ENCODE measurements at places on chromosomes 16 and 17. TPM values are rescaled to one million over a fixed set of nuclear protein-coding genes. Genes with fewer than 3 reads are reported as not detected.

- peaks cover 98% of the 10 kb centered on the region for H3K27me3 ChIP-seq
- H3K27ac ChIP-seq: no peak overlapping the region
- peak overlapping the region; percentile 53 for H3K4me3 ChIP-seq
- H3K4me1 ChIP-seq: peaks cover 34% of the 10 kb centered on the region
Measured at GRCh38 chr17:61402978-61403800, 3.5 kb downstream of the TBX2 start.

DNA sequence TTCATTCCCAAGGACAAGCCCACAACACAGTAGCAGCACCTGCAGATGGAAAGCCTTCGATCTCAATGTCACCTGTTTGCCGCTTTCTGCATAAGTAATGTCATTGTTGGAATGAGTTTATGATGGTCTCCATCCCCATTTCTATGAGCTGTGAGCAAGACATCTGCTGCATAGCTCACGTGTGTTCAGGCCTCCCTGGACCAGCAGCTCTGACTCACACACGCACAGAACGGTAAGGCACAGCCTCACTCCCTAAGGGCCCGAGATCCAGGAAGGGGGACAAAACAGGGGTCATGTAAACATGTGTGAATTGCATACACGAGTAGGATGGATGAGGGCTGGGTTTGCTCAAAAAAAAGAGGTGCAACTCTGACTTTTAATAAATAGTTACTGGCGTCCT is 223.1 kb downstream of the SOX9 start:
- DNase-seq: no peak
- H3K27ac ChIP-seq: no peak overlapping the region
- H3K4me1 ChIP-seq: peaks cover 7% of the 10 kb centered on the region
- no peaks in the 10 kb centered on the region for H3K36me3 ChIP-seq
- no peak overlapping the region for H3K4me3 ChIP-seq
- no peaks in the 10 kb centered on the region for H3K27me3 ChIP-seq

DNA sequence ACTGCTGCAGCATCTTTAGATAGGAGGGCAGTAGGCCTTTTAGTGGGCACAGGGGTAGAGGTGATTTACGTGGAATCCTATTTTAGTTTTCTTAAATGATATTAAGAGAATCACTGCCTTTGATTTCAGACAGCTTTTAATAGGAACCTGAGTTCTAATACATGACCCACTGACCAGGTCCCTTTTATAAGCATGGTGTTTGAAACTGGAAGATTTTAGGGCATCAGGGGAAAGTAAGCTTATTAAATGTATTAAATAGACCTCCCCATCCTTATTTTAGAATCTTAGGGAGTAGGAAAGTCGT is 2.0 kb downstream of the MSL1 start:
- peak overlapping the region; percentile 98 for H3K4me3 ChIP-seq
- H3K4me1 ChIP-seq: peaks cover 20% of the 10 kb centered on the region
- H3K27ac ChIP-seq: peak overlapping the region; percentile 99
- no peaks in the 10 kb centered on the region for H3K27me3 ChIP-seq
- no peak for DNase-seq
- H3K36me3 ChIP-seq: peaks cover 26% of the 10 kb centered on the region

GRCh38 chr16:56115817-56116576 is 75.3 kb upstream of the GNAO1 start:
- peaks cover 7% of the 10 kb centered on the region for H3K27me3 ChIP-seq
- H3K4me3 ChIP-seq: no peak overlapping the region
- DNase-seq: no peak

Gene PRPSAP2
- 47.0 TPM for total RNA-seq

Gene KRTAP9-8
- not detected for total RNA-seq

Gene SLFN12
- total RNA-seq: 12.2 TPM

Gene EME1
- 27.1 TPM for total RNA-seq

Measured in WTC11 (cell line).